ENCODE measurements at places on chromosomes 16 and 17.

- no peak for DNase-seq
Observed at GRCh38 chr17:29031488-29031887, 11.5 kb upstream of the PIPOX start.

GRCh38 chr16:85686912-85687591, 1.7 kb downstream of the GINS2 start:
- no peak for DNase-seq

DNA sequence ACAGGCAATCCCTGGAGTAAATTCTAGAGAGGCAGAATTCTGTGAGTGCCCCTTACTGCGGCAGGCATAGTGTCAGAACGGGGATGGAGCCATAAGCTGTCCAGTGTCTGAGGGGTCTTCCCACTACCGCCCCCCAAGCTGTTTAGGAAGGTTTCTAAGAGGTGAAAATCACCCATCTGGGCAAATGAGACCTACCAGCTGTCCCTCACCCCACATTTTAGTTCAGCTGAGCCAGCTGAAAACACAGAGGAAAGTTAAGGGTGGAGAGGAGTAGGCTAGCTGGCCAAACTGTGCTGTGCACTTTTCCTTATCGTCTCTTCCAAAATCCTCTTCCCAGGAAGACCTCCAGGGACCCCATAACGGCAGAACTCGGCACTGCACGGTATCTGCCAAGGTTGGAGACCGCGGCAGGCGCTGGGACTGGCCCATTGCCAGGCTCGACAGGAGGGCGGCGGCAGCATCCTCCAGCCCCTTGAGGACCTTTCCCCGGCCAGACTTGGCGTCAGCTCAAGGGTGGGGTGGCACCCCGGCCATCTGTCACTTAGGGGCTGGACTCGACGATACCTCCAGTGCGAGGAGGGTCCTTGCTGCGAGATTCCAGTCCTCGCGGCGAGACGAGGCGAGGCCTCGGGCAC, 955 bp downstream of the ACLY start:
- DNase-seq, result no peak

- DNase-seq, result no peak
Observed at GRCh38 chr16:2497695-2498484, 15.9 kb upstream of the ATP6V0C start.

DNA sequence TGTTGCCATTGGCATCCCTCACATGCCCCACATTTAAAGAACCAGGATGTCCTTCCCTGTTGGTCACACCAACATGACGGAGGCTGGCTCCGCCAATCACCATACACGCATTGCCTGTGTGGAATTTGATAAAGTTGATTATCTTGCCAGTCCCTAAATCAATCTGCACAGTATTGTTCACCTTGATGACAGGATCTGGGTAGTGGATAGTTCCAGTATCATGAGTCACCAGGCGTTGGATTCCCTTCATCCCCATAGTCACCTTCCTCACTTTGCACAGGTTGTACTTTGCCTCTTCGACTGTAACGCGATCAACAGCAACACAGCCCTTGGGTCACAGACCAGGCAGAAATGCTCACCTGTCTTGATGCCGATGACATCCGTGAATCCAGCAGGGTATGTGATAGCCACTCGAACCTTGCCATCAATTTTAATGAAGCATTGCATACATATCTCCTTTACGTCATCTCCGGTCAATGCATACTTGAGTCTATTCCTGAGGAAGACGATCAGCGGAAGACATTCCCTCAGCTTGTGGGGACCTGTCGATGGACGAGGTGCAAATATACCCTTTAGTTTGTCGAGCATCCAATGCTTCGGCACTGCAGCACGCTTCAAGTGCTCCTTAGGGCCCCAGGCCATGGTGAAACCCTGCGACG, 14.2 kb downstream of the CTRB2 start:
- no peak for DNase-seq

DNA sequence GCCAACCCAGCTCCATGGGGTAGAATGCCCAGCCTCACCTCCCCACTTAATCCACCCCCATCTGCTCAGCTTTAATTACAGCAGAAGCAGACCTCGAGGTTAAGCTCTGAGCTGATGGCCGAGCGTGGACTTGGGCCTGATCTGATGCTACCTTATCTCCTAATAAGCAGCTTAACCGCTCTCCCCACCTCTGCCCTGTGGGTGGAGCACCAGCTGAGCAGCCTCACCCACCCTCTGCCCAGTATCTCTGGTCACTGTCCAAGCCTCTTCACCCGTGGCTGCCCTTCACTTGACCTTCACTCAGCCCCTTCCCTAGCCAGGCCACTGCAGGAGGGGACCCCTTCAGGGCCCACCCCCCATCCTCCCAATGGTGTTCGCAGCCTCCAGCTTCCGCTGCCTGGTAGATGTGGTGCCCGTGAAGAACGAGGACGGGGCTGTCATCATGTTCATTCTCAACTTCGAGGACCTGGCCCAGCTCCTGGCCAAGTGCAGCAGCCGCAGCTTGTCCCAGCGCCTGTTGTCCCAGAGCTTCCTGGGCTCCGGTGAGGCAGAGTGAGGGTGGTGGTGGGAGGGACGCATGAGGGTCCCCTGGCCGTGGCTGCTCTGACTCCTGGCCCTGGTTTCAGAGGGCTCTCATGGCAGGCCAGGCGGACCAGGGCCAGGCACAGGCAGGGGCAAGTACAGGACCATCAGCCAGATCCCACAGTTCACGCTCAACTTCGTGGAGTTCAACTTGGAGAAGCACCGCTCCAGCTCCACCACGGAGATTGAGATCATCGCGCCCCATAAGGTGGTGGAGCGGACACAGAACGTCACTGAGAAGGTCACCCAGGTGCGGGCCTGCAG, 6.8 kb downstream of the KCNH6 start:
- DNase-seq, result no peak

DNA sequence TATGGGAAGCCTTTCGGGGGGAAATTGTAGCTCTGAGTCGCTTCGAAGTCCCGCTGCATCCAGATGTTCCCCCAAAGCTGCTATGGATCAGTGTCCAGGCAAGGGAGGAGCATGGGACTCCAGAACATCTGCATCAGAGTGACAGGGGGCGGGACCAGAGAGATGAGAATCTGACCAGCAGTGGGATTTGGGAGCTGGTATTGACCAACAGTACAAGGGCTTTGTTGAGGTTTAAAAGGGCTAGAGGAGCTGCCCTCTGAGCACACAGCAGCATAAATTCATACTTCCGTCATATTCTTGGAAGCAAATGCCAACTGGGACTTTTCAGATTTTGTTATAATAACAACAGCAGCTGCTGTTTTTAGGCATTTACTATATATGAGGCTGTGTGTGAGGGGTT, 10.6 kb downstream of the RBFOX1 start:
- DNase-seq, result no peak

DNA sequence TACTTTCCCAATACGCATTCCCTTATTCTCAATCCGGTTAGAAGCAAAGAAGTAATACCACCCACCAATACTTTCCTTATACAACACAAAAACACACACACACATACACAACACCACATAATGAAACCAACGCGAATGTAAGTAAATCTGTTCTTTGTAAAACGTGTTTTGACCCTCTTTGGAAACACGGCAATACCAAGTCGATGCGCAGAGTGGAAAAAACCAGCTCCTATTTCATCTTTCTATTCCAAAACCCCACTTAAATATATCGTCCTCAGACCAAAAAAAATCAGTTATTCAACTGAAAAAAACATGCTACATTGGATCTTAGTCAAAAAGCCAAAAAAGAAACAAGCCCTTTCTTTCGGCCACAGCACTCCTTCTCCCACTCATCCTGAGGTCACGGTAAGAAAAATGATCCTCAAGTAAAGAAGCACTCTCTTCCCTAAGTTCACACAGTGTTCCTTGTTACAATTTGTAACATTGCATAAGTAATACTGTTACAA, 31.0 kb upstream of the ARL4D start:
- peak; percentile 36 for DNase-seq

DNA sequence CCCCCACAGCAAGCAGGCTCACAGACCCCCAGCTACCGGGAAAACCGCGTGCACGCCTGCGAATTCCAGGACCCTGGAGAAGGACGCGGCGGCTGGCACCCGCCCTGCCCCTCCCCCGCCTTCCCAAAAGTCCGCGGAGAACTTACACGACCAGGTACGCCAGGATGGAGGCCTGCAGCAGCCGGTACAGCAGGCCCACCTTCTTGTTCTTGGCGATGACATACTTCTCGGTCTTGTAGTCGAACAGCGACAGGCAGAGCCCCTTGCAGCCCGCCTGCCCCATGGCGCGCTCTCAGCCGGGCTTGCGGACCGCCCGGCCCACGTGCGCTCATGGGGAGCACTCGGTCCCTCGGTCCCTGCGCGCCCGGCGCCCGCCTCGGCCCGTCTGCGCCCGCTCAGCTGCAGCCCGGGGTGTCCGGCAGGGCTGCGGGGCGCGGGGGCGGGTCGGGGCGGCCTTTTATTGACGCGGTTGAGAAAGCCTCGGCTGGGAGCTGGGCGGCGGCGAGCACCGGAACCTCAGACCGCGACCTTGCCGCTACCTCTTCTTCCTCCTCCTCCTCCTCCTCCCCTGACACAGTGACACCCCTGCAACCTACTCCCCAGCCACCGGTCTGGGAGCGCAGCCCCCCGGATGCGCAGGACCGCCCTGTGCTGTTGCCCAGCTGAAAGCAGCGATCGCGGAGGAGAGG, at the start of gene P2RX5:
Gene P2RX5, minus strand, starts transcription at position 433 of the 689 bp plus-strand sequence. Its CDS starts 150 bp downstream, at position 283.
- DNase-seq, result no peak

DNA sequence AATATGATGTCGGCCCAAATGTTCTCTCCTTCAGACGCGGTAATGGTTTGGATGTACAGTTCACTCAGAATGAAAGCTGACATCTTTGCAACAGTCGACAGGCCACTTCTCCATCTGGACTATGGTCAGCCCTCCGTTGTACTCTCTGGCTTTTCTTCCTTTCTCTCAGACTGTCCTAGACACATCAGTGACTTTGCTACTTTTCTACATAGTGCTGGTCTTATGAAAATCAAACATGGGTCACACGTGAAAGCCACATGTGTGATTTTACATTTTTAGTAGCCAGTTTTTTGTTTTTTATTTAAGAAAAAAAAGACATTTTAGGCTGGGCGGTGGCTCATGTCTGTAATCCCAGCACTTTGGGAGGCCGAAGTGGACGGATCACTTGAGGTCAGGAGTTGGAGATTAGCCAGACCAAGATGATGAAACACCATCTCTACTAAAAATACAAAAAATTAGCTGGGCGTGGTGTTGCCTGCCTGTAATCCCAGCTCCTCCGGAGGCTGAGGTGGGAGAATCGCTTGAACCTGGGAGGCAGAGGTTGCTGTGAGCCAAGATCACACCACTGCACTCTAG, 644.1 kb downstream of the KCNJ2 start:
- no peak for DNase-seq

DNA sequence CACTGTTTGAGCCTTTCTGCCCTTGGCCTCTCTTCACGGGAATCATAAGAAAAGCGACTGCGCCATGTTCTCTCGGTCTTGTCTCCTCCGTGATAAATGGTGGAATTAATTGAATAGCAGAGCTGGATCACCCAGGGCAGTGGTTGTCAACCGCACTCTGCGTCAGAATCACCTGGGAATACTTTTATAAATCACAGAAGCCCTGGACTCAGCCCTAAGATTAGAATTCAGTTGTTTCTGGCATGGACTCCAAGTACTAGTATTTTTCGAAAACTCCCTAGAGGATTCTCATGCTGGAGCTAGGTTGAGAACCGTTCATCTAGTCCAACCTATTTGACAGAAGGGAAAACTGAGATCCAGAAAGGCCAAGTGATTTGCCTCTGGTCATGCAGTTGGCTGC, 64.1 kb downstream of the SPACA3 start:
- no peak for DNase-seq

DNA sequence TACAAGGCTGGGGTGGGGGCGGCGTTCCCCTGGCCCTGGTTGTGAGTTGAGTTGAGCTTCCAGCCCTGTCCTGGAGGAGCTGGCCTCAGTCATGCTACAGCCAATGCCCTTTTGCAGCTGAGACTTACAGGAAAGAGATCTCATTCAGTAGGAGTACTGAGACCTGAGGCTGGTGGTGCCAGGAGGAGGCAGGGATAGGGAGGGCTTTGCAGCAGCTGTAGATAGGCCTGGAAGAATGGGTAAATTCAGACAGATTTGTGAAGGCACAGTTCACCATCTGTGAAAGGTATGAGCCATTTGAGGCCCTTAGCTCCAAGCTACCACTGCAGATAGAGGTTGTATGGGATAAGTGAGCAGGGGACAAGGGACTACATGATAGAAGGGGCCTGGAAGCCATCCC, 5.6 kb downstream of the STX4 start:
- DNase-seq, result no peak

GRCh38 chr17:70006159-70006558, 68.9 kb upstream of the KCNJ16 start:
- DNase-seq, result no peak

DNA sequence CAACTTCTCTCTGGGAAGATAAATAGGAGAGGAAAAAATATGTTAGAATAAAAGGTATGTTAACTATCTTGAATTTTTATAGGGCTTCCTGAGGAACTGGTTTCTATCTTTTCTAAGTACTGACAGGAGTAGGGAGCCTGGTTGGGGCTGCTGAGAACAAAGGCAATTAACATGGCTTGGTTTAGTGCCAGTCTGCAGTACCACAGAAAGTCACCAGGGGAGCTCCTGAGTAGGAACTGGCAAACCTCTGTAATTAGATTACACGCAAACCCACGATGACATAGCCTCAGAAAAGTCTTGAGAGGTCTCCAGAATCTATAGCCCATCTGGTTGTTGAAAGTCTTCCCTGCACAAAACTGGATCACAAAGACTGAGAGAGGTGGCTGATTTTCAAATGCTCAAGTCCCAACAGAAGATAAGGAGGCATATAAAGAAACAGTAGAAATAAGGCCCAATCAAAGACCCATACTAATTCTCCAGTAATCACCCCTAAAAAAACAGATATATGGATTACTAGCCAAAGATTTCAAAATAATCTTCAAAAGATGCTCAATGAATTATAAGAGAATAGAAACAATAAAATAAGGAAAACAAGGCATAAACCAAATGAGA, 11.7 kb upstream of the CNTNAP4 start:
- DNase-seq, result no peak

DNA sequence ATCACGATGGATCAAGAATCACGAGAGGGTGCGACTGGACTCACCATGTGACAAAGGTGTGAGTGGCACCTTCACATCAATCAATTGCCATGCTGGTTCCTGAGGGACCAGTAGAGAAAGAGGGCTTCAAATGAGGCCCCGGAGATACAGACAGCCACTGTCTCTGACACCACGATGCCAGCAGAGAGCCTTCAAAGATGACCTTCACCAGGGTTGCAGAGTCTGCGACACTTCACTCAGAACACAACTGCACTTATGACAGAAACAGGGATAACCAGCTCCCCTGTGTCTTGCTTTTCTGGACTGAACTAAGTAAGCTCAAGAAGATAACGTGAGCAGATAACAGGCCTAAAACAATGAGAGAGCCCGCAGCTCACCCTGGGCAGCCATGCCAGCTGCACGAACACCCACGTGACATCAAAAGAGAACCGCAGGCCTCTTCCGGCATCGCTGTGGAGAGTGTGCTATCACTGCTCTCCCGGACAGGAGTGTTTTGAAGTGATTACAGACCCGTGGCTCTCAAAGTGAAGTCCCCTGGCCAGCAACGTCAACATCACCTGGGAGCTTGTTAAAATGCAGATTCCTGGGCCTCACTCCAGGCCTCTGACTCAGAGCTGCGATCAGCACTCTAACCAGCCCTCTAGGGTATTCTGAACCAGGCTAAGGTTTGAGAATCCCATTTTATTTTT, 36.4 kb downstream of the KLHDC4 start:
- no peak for DNase-seq

Data from H54 (cell line).